Naive B cell (primary cell): ENCODE measurements at places on chromosomes 16 and 17.

DNA sequence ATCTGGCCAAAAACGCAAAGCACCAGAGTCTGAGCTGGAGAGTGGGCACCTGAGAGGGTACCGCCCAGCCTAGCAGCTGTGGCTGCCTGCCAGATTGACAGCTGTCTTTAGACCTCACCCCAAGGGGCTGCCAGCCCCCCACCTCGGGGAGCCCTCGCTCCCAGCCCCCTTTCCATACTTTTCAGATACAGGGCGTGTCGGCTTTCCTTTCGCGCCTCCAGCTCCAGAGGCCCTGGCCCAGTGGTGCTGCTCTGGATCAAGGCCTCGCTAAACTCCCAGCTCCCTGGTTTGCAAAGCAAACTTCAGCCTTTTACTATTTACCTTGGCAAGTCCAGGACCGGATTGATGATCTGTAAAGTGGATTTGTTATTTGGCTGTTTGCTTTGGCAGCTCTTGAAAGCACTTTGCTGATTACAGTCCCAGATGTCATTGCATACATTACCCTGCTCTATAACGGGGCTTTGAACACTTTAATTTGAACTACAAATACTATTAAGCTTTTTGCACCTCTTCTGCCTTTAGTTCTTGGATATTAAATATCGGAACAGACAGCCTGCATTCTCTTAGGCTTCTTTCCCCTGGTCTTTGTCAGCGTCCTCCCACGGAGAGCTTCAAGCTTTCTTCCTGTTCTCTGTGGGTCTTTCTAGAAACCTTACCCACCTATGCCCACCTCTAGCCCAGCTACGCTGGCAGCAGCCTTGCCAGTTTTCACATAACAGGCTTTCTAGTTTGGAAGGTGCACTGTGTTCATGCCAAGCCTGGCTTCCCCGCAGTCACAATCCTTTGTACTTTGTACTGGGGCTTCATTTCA, 63.6 kb upstream of the TBX2 start:
- DNase-seq: no peak

GRCh38 chr16:85603203-85603755, 9.8 kb upstream of the GSE1 start:
- no peak for DNase-seq

DNA sequence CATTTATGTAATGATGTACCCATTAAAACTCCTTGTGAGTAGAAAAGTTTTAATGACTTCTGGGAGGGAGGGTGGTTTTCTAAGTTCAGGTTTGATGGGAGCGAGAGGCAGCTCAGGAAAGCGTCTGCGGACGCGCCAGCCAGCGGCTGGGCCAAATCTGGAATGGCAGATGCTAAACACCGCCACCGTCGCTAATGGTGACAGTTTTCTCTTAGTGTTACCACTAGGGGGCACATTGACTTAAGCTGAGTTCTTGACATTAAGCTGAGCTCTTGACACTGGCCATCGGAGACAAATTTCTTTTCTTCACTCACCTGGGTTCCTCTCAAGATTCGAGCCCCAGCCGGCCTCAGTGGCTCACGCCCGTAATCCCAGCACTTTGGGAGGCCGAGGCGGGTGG, 6.7 kb downstream of the TRPV1 start:
- DNase-seq: peak; percentile 1

GRCh38 chr17:78957128-78957527, 22.6 kb downstream of the LGALS3BP start:
- no peak for DNase-seq

DNA sequence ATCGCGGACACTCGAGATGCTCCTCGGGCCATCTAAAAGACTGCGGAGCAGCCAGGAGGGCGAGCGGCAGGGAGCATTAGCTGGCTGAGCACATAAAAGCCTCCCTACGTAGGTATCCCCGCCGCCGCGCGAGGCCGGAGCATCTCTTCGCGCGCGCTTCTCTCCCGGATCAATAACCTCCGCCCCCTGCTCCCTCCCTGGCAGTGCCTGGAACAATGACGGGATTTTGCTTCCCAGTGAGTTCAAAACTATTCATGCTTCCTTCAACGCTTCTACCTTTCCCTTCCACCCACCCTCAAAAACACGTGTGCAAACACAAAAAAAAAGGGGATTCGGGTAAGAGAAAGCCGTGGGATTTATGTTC, 984 bp downstream of the CENPV start:
- peak; percentile 2 for DNase-seq

DNA sequence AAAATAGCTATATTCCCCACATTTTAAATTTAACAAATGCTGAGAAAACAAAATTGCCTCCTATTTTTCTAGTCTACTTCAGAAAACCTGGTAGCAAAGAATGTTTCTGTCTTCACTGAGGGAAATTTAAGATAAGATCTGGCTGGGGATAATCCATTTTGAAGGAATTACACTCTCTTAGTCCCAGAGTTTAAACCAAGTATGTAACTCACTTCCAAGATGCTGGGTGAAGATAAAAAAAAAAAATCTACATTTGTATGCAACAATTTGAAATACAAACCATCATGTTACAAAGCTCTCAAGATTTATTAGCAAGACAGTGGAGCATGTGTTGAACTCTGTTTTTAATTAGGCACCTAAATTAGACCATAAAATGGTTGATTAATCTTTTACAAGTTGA, 5.7 kb downstream of the HS3ST3B1 start:
- no peak for DNase-seq

DNA sequence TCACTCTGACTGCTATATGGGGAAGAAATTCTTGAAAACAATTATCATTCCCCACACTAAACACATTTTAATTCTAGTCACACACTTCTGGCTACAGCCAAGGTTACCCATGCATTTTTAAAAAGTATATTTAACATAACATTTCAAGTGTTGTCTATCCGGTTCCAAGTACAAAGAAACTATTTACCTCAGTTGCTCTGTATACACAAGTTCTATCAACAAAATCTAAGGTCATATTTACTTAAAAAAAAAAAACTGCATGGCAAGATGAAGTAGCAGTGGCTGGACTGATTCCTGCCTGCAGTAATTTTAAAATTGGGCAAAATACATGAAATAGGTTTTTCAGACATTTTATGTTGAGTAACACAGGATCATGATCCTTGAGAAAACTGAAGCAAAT, 155.9 kb upstream of the TOM1L1 start:
- no peak for DNase-seq

DNA sequence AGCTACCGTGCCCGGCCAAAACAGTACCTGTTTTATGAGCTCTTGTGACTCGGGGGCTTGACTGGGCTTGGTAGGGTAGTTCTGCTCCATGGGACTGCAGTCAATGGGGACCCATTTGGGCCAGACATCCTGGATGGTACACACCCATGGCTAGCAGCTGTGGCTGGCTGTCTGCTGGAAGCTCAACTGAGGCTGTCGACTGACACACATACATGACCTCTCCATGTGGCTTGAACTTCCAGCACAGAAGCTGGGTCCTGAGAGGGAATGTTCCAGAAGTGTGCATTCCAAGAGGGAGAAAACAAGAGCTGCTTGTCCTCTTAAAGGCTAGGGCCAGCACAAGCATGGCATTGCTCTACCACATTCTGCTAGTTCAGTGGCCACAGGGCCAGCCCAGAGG, 14.9 kb upstream of the NKD1 start:
- no peak for DNase-seq

DNA sequence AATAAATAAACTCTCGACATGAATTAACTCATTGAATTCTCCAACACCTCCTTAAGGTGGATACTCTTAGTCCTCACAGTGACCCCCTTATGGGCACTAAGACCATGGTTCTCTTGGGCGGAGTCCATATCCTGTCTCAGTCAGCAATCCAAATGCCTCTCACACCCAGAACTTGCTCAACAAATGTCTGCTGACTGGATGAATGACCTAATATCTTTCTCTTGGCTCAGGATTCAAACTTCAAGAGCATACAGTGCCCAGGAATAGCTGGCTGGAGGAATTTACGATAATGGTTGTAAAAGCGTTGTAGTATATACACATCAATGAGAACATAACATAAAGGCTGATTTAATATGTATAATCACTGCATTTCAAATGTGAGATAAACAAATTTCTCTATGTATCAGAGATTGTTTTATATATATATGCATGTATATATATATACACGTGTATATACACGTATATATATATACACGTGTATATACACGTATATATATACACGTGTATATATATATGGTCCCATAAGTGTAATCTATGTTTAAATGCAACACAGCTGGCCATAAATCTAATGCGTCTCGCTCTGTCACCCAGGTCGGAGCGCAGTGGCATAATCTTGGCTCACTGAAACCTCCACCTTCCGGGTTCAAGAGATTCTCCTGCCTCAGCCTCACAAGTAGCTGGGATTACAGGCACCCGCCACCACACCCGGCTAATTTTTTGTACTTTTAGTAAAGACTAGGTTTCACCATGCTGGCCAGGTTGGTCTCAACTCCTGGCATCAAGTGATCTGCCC, 6.5 kb upstream of the UBB start:
- no peak for DNase-seq

- DNase-seq: no peak
These were observed 15.9 kb upstream of the ATP6V0C start for GRCh38 chr16:2497695-2498484.

GRCh38 chr17:62057696-62058095, 7.4 kb downstream of the MED13 start:
- DNase-seq: no peak

DNA sequence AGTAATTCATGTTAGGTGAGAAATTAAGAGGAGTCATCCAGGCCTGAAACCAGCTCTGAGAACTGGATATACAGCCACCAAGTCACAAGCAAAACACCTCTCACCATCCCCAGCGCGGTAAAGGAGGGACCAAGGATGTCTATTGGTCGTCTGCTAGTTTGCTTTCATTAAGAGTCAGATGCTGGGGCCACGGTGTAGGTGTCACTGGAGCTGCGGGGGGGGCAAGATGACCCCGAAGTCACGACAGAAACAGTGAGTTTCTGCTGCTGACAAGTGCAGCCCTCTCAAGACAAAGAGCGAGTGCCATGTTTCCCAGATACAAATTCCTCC, 790 bp downstream of the NCBP3 start:
- no peak for DNase-seq

DNA sequence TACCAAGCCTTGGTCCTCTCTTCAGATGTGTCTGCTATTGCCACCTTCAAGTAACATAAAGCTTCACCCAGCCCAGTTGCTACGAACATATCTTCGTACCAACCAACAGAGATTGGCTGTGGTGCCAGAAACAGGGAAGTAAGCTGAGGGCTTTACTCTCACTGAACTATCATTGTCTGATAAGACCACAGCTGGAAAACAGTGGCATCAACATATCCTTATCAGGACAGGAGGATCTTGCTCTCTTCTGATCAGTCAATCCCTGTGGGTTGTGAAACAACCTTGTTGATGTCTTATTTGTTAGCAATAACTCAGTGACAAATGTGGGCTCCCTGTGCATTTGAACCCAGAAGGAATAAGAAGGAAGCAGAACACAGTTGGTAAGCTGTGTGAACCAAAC, 446.3 kb upstream of the MAF start:
- no peak for DNase-seq

DNA sequence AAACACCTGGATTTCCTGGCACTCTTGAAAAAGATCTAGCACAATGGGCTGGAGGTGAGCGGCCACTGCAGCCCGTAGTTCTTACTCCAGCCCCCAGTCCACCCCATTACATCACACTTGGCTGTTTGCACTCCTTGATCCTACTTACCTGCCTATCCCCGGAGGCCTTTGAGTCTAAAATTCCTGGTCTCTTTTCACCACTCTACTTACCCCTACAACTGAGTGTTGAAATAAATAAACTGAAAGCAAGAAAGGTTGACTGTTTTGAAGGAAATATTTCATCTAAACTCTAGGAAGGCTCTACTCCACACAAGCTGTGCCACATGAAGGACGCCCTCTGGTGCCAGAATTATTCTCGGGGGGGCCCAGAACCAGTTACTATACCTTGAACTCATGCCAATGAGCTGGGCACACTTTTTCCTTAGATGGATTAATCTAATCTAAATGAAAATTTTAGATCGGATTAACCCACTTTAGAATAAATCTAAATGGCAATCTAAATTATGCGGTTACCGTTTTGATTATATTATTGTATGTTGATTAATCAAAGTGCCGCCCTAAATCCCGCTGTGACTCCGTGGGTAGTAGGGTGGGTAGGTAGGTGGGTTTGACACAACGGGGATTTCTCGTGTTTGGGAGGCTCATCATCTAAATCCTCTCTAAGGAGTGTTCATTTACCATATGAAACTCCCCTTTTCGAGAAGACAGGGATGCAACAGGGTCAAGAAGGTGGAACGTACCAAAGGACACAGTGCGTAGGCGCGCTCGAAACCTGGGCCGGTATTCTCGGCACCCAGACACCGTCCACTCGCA, 651 bp upstream of the EIF1 start:
- DNase-seq: no peak
